Activated CD4-positive, alpha-beta memory T cell treated with anti-CD3 and anti-CD28 coated beads for 36 hours (primary cell): ENCODE measurements at places on chromosomes 5 and 9.
A peak's percentile ranks its signal among the peaks of the same experiment; 100 is the strongest.

- no peak for DNase-seq
Observed at GRCh38 chr5:91271999-91272398, 111.1 kb downstream of the ARRDC3 start.

- no peak for DNase-seq
Observed at GRCh38 chr5:135831439-135831838, 3.0 kb upstream of the SLC25A48 start.

GRCh38 chr5:117195076-117195475 is 620.5 kb upstream of the SEMA6A start:
- DNase-seq = no peak

DNA sequence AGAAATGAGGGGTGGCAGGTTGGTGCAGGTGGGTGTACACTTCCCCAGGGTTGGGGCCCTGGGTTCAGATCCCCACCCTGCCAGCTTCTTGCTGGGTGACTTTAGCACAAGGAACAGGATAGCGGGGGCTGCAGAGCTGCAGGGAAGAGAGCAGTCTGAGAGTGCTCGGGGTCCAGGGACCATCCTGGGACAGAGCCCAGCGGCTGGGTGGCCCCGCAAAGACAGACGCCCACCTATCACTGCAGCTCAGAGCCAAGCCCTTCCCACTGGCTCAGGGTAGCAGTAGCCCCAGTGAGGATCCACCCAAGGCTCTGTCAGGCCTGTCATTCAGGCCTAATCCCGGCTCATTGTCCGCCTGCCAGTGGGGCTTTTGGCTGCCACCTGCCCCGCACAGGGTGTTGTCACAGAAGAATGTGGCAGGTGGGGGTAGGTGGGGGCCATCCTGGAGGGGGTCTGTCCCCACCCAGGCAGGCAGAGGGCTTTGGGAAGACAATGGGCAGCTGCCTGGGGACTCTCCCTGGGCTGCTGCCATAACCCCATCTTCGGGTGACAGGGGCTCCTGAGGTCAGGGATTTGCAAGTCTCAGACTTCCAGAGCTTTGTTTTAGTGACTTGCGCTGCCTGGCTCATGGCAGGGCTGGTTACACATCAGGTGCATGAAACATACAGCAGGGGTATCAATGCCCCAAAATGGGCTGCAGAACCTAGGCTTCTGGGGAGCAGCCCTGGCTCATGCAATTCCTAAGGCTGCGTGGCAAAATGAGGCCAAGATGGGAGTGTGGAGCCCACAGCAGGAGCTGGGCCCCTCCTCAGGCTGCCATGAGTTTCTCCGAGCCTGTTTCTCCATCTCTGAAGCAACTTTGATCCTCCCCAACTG is 52.1 kb downstream of the BARX1 start:
- peak; percentile 5 for DNase-seq

DNA sequence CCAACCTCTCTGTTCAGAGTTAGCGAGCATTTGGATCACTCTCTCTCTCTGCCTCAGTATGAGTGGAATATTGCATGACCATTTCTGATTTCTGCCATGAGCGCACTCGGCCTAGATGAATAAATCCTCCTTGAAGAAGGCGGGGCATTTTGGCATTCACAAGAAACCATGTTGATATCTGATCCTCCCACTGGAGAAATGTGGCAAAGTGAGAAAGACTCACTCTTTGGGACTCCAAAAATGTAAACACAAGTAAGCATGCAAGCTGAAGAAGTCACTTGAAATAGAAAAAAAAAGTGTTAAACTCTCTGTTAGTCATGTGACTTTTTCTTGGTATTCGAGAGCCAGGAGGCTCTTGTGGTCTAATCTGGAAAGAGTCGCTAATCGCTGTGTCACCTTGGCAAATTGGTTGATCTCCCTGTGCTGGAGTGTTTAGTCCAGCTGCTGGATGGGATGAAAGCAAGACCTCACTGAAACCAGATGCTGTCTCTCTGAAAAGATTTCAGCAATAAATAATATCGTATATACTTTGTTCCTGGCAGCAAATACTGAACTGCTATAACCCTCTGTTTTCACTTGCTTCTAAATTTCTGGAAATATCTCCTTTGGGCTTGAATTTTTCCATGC is 95.5 kb downstream of the GHR start:
- no peak for DNase-seq

DNA sequence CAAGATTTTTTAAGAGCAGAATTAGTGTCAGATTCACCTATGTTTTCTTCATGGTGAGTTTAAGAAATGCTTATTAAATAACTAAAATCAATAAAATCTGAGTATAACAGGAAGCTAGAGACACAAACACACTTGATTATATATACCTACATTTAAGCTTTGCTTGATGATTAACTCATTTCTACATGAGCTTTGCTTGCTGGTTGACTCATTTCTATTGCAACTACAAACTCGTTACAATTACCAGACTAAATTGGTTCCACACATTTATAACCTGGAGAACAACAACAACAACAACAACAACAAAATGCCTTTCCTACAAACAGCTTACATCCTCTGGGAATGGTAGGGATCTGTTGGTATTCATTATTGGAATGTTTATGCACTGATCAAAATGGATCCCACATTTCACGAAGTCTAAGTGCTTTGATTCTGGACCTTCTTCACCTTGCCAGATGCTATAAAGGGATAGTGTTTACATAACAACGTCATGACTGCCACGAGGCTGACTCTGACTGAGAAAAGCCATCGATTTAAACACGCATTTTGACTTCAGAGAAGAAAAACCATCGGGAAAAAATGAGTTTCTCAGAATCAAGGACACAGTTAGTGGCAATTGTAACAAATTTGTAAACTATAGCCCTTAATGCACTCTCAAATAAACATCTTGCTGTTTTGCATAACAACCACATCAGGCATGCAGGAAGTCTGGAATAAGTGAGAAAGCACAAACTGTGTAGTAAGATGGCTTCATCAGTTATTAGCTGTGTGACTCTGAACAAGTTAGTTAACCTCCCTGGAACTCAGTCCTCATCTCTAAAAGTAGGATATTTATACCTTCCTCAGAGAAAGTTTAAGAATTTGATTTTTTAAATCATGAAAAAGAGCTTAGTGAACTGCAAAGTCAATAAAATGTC is 49.8 kb downstream of the RASEF start:
- DNase-seq = no peak

GRCh38 chr9:128057724-128058409 is 9.3 kb downstream of the NAIF1 start:
- no peak for DNase-seq

DNA sequence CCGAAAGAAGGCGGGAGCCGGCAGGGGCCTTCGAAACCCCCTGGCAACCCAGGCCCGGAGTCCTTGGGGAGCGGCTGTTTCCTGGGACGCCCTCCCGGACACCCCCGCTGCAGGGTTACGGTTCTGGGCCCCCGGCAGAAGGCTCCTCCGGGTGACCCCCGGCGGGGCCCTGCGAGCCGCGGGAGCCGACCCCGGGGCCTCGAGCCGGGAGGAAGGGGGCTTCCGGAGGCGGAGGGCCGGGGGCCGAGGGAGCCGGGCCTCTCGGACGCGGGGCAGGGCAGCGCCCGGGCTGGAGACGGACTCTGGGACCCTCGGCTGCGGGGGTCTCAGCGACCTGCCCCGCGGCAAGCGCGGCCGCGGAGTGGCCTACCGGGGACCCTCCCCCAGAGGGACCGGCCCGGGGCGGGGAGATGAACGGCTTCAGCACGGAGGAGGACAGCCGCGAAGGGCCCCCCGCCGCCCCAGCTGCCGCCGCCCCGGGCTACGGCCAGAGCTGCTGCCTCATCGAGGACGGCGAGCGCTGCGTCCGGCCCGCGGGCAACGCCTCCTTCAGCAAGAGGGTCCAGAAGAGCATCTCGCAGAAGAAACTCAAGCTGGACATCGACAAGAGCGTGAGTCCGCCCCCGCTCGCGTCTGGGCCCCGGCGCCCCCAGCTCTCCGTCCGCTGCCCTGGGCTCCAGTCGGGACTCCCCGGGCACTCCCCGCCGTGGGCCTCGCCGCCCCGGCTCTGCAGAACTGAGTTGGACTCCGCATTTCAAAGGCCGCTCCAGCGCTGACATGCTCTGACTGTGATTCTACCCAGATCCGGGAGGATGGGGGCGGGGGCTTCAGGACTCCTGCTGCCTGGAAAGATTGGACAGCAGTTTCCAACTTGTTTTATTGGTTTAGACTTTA is 645 bp downstream of the SAP30L start:
- peak; percentile 61 for DNase-seq

- no peak for DNase-seq
Observed at GRCh38 chr5:138276402-138277054, 2.1 kb upstream of the GFRA3 start.

DNA sequence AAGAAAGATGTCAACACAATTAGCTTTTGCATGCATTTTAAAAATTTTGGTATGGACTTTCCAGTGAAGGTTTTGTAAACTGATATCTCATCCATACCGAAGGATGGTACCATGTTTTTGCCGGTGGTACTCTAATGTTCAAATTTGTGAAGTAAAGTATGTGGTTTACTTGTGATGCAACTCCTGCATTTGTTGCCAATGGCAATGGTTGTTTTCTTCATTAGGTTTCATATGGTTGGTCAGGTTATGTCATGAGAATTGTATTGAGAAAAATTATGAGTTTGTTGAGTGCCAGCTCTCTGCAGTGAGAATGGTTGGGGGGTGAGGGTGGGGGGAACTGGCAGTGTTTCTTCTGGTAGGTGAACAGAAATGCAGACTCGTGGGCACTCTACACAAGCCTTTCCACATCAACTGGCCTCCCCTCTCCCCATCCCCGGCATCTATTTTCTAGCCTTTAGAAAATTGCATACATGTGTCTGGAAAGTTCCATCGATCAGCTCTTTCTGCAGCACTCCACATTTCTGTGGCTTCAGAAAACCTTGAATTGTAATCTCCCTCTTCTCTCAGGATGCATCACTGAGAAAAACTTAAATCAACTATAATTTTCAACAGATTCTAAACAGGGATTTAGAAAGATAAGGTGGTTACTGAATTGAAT is 107.7 kb downstream of the PDE4D start:
- no peak for DNase-seq

DNA sequence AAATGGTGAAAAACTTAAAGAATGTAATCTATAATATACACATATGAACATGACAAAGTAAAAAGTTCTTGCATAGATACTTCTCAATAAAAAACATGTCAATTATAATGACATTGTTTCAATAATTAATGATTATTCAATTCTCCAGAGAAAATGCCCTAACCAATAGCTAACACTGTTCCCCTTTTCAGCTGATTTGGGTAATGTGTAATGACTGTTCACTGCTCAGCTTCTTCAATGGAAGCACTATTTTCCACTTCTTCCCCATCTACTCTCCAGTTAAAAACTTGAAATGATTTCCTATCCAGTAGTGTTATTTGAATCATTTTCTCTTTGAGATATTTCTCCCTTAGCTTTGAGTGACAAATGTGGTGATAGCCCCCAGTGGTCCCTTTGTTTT is 62.3 kb downstream of the CEP120 start:
- DNase-seq = no peak

- no peak for DNase-seq
Observed at GRCh38 chr5:54860321-54860720, 125.1 kb downstream of the ESM1 start.

GRCh38 chr9:7788772-7789171 is 10.8 kb downstream of the DMAC1 start:
- no peak for DNase-seq

- no peak for DNase-seq
Observed at GRCh38 chr5:159902444-159903121, 13.7 kb upstream of the ADRA1B start.

- DNase-seq = no peak
Observed at GRCh38 chr9:107299437-107299836, 16.4 kb downstream of the RAD23B start.

GRCh38 chr5:158915216-158915615 is 184.5 kb downstream of the EBF1 start:
- no peak for DNase-seq

GRCh38 chr5:61701877-61702602 is 370.0 kb downstream of the ZSWIM6 start:
- DNase-seq = no peak

- DNase-seq = no peak
Observed at GRCh38 chr5:76379316-76379715, 23.8 kb upstream of the IQGAP2 start.

DNA sequence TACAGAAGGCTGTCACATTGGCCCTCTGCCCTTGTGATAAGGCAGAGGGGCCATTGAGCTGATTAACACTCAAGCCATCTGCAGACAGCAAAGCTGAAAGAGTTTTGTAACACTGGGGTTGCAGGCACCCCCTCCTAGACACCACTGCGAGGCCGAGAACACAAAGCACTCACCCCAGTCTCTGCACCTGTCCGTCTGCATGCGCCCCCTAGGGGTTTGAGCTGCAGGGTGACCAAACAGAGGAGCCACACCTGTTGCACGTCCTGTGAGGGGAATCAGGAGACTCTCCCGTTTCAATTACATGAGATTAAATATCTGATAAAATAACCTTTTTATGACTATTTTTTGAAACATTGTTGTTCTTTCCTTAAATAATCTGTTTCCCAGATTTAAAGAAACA is 1180.4 kb downstream of the CDH9 start:
- DNase-seq = no peak

DNA sequence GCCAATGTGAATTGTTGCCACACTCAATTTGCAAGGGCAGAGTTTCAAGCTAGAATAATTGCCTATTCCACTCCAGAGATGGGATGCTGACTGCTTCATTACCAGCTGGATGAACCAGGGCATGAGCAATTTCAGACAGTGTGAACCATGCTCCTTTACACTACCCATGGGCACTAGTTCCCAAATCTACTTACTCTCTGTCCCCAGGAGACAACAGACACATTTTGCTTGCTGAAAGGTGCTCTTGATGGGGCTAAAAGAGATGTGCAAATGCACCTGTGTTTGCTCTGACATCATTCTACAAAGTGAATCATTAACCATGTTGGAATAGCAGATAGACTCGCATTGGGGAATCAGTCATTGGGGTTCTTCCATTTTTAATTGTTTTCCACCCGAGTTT is 522.3 kb upstream of the NUDT12 start:
- DNase-seq = no peak

DNA sequence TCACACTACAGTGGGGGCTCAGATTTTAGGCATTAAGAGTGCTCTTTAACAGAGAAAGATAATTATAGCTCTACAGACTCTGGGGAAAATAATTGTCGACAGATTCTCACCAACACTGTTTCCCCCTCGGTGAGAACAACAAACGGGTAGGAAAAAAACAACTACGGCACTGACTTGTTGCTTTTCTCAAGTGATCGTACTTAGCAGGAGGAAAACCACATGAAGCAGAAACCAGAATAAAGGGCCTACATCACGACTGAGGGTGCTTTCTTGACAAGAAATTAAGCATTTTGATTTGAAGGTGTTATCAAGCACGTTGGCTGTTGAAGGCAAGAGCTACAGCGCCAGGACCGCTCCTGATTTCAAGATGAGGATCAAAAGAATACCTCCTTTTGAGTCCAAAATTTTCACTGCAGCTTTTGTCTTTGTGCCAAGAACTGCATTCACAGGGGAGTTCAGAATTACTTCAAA is 27.2 kb upstream of the CER1 start:
- no peak for DNase-seq

- DNase-seq = no peak
Observed at GRCh38 chr9:20569525-20569924, 52.8 kb downstream of the MLLT3 start.

DNA sequence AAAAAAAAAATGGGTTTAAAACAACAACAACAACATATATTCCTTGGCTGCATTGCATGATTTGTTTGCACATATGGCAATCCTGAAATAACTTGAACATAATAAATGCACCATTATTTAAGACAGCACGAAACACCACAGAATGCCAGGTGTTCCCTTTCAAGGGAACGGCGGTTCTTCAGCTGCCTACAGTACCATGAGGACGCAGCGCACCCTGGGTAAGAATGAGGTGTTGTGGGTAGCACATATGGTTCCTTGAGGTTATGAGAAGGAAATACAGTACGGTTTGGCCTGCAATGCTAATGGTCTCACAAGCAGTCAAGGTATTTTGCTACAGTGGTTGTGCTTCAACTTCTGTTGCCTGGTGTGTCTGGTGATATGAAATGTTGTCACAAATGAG is 174.8 kb downstream of the SLC12A2 start:
- no peak for DNase-seq
